Camera-type eye (tissue), 1 donor: ENCODE measurements at places on chromosomes 4 and X. TPM values are rescaled to one million over a fixed set of nuclear protein-coding genes. Genes with fewer than 3 reads are reported as not detected.

Gene ABCG2
- total RNA-seq, result 20.2 TPM

Gene RAB28
- total RNA-seq, result 46.8 TPM

Gene TMSB15A
- 24.7 TPM for total RNA-seq

Gene POU4F2
- 7.9 TPM for total RNA-seq

Gene SPANXA2
- total RNA-seq, result not detected

Gene PCSK1N
- 46.4 TPM for total RNA-seq

Gene FAM241A
- total RNA-seq, result 2.7 TPM

Gene GPR119
- total RNA-seq, result not detected

Gene CSAG2
- total RNA-seq, result not detected

Gene CA5B
- 24.4 TPM for total RNA-seq

Gene C1QTNF7
- total RNA-seq, result 14.6 TPM

Gene RAB33A
- 8.0 TPM for total RNA-seq

Gene RGN
- 11.4 TPM for total RNA-seq
